ENCODE measurements at places on chromosomes 3 and 15.

- no peak for DNase-seq
These were observed 62.4 kb upstream of the TRPM1 start for GRCh38 chr15:31163769-31164572.

- DNase-seq, result peak; percentile 11
These were observed 109.5 kb upstream of the KCNAB1 start for GRCh38 chr3:156010829-156011228.

- DNase-seq, result no peak
These were observed 1037.0 kb upstream of the CFAP20DC start for GRCh38 chr3:60086811-60087210.

DNA sequence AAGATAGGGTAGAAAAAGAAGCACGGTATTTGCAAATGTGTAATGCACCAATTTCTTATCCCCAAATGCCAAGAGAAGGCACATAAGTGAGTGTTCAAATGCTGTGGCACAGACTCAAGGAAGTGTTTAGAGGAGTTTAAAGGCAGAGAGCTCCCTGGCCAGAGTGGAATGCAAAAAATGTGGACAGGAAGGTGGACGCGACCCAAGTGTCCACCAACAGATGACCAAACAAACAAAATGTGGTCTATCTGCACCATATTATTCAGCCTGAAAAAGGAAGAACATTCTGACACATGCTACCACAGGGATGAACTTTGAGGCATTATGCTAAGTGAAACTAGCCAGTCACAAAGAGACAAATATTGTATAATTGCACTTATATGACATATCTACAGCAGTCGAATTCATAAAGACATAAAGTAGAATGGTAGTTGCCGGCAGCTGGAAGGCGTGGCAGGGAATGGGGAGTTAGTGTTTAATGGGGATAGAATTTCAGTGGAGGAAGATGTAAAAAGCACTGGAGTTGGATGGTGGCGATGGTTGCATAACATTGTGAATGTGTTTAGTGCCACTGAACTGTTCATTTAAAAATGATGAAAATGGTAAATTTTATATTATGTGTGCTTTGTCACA lies 126.6 kb downstream of the SRGAP3 start:
- DNase-seq, result no peak

DNA sequence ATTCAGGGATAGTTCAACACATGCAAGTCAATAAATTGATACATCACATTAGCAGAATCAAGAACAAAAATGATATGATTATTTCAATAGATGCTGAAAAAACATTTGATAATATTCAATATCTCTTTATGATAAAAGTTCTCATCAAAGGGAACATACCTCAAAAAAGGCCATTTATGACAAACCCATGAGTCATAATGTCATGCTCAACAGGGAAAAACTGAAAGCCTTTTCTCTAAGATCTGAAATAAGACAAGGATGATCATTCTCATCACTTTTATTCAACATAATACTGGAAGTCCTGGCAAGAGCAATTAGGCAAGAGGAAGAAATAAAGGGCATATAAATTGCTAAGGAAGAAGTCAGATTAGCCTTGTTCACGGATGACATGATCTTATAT lies 54.1 kb upstream of the TMEM158 start:
- DNase-seq, result no peak

DNA sequence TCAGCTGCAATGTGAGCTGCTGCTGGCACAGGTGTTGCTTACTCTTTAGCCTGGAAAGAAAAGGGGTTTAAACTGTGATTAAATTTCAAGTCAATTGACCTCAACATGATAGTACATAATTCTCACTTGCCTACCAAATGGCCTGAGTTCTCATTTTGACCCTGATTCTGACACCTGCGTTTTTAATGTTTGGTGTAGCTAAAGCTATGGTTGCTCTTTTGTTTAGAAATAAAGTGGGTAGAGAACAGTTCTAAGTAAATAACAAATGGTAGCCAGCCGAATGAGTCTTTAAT lies 100.8 kb upstream of the SOX2 start:
- no peak for DNase-seq

DNA sequence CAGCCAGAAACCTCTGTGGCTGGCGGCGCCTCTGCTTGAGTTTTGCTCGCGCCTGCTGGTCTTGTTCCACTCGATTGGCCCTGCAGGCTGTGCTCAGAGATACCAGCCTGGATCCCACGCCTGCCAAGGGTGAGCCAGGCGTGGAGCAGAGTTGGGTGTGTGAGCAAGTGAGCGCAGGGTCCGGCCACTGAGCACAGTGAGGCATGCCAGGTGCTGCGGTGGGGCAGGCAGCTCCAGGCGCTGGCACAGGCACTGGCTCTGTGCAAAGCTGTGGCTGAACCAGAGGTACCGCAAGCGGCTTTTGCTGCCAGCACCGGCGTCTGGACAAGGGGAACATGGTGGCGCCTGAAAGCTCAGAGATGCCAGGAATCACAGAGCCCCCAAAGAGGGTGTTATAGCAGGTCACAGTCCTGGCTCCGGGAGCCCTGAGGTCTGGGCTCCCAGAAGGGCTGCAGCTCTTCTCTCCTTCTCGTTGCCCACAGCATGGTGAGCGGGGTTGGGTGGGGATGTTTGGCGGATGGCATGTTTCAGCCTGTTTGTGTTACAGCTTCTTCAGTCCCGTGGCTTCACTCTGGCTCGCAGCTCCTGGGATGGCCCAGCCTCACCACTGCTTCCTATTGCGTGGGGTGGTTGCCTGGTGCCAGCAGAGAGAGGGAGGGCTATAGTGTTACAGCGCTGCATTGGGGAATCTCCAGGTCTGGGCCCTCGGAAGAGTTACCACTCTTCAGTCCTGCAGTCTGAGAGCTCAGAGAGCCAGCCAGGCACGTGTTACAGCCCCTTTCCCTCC lies 73.9 kb downstream of the NR1D2 start:
- no peak for DNase-seq

DNA sequence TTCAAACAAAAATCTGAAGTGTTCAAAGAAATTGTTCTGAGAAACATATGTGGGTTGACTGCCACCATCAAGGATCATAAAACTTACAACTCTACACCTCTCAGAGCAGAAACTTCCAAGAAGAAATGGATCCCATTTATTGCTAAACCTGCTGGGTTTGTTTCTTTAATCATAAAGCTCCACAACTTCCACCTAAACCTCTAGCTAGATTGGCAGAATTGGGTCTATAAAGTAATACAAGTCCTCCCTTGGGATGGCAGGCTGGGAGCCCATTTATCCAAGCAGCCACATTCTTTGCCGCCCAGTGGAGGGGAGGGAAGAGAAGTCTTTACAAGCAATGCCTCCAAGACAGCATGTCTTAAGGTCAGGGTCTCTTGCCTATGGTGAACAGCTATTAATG lies 40.5 kb upstream of the CMTM8 start:
- DNase-seq, result no peak

- no peak for DNase-seq
These were observed 46.1 kb upstream of the SLCO2A1 start for GRCh38 chr3:134075846-134076245.

GRCh38 chr15:51163843-51164242 lies 69.1 kb upstream of the TNFAIP8L3 start:
- DNase-seq, result no peak

- DNase-seq, result peak; percentile 23
These were observed 299.8 kb upstream of the EPHA3 start for GRCh38 chr3:88807491-88808105.
